ENCODE measurements at places on chromosomes 11 and 22.

- no peak for DNase-seq
Measured at GRCh38 chr22:35037089-35037488, 28.9 kb upstream of the ISX start.

GRCh38 chr11:58958500-58958899 is 19.2 kb downstream of the GLYATL1 start:
- no peak for DNase-seq

GRCh38 chr11:28482666-28483065 is 374.5 kb downstream of the METTL15 start:
- DNase-seq: no peak

- DNase-seq: no peak
Measured at GRCh38 chr22:43627485-43628213, 184.5 kb downstream of the EFCAB6 start.

- DNase-seq: no peak
Measured at GRCh38 chr11:122803716-122804115, 34.6 kb upstream of the CRTAM start.

DNA sequence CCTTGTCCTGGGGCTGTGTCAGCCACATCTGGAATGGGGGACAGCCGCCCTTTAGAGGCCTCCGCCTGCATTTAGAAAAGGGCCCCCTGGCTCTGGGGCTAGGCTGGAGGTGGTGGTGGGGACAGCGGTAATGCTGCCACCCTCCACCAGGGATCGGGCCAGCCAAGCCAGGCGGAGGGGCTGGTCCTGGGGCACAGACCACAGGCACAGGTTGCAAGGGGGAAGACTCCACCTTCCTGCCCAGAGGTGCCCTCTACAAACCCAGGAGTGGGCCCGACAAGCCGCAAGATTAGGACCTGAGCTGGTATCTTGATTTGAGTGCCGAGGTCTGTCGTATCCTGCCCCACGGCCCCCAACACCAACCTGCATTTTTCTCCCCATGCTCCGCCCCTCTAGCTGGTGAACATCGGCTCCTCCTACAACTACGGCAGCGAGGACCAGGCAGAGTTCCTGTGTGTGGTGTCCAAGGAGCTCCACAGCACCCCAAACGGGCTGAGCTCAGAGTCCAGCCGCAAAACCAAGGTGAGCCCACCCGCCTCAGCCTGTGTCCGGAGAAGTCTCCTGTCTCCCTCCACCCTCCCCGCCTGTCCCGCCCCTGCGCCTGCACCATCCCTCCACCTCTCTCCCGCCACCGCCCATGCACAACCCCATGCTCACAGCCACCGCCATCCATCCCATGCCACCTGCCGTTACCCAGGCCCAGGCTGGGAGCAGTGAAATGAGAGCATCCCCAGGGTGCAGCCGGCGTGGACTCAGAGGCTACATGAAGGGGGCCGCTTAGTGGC is 7.6 kb downstream of the KCTD17 start:
- DNase-seq: no peak

- no peak for DNase-seq
Measured at GRCh38 chr11:104134745-104135144, 29.2 kb downstream of the PDGFD start.

DNA sequence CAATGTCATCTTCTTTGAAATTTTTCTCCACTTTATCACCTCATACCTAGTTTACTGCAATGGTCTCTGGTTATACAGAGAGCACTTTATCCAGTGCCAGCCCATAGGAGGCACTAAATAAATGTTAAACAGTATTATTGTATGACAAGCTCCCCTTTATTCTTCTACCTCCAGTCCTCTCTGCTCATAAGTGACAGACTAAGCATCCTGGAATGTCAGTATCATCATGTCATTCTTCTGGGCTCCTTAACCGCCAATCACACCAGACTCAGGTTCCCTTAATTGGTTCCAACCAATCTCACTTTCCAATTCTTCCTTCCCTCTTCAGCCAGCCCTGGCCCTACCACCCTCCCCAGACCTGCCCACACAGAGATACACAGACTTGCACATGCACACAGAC is 93.1 kb downstream of the RPL27A start:
- DNase-seq: no peak

GRCh38 chr22:43923631-43924464 is at the start of gene PNPLA3:
Gene PNPLA3, plus strand, starts transcription at chr22:43923805. Its CDS starts 107 bp downstream, at chr22:43923912.
- DNase-seq: peak; percentile 70

GRCh38 chr22:39471381-39472141 is 14.7 kb downstream of the MGAT3 start:
- no peak for DNase-seq

DNA sequence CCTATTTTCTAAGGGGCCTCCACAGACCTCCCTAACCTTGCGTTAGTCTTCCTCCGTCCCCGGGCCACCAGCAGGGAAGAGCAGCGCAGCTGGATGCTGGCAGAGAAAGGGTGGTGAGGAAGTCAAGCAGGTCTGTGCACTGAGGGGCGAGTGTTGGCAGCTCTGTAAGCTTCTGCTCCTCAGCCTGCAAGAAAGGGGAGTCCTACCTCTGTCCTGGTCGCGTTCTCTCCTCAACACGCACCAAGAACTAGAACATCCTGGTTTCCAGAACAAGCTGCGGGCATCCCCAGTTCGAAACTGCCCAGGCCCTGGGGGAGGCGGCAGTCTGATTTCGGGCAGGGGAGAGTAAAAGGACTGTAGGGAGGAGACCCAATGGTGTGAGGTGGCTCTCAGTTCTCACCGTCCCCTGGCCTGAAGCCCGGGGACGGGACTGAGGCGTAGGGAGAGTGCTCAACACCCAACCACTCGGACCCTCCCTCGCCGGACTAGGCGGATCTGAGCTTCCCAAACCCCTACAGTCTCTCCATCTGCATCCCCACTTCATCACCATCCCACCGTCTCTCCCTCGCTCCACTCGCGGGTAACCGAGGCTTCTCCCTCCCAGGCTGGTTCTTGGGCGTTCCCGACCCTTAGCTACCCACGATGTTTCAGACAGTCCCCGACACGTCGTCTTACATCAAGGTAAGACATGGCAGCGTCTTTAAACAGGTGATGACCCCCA is 7.7 kb upstream of the FLI1 start:
- no peak for DNase-seq

- DNase-seq: no peak
Measured at GRCh38 chr11:93494357-93494756, 48.8 kb downstream of the SMCO4 start.

DNA sequence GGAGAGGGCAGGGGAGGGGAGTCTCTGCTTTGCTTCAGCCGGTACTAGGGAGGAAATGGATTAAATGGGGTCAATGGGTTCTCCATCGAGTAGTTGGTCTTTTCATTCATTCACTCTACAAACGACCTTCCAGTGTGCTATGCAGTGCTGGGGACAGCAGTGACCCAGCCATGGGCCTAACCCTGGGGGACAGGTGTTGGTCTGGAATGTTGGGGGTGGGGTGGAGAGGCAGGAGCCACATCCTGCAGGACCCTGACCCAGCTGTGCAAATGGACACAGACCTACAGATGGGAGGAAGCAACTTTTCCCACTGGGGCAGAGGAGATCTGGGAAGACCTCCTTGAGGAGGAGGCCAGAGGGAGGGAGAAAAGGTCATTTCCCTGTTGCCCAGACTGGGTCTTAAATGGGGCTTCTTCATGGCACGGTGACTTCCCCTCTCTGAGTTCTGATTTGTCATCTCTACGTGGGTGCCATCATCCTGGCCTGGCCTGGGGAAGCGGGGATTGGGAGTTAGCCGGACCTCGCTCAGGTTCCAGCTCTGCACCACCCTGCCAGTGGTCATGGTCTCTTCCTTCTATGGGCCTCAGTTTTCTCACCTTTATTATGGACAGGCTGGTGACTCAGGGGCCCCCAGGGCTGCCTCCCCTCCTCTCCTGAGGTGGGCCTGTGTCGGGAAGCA is 2.0 kb downstream of the CYTH4 start:
- DNase-seq: no peak

DNA sequence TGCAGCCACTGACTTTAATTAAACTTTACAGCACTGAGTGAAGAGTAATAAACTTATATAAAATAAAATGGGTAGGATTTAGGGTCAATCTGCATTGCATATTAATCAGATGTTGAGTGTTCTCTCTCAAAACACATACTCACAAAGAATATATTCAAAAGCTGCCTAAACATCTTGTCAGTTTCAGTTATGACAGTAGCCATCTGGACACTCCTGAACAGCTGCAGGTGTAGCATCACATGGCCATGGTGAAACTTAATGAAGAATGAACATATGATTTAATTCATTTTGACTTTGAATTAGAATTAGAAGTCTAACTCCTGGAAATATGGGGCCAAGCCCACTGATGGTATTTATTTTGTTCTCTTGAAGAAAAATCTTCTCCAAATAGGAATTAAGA is 684.3 kb upstream of the RAG2 start:
- no peak for DNase-seq

GRCh38 chr11:1361882-1362281 is 27.9 kb upstream of the BRSK2 start:
- no peak for DNase-seq

GRCh38 chr22:22939588-22940368 is 52.2 kb downstream of the IGLL5 start:
- DNase-seq: no peak

DNA sequence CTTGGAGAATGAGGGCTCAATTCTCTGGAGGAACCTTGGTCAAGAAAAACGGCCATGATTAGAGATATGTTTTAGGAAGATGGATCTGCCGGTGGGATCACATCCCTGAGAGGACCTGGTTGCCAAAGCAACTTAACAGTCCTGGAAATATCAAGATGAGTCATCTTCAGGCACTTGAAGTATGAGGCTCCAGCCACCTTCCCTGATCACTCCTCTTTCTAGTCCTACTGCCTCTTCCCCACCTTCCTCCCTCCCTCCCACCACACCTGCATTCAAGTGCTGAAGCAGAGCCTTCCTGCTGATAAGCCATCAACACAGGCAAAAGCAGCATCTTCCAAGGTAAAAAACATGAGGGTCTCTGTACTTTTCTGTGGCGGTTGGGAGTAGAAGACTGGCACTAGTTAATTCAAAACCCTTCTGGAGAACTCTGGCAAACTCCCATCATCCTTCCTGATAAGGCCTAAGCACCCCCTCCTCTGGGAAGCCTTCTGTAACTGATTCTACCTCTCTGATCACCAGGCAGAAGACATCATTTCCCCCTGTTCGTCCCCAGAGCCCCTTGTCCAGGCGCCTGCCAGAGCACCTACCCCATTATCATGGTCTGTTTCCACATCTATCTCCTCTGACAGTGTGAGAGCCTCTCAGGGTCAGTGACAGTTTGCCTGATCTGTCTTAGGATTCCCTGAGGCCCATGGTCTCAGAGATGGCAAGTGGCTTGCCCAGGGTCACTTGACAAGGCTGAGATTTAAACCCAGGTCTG is 79.8 kb downstream of the CLPB start:
- no peak for DNase-seq

GRCh38 chr11:90512846-90513245 is 290.0 kb upstream of the CHORDC1 start:
- DNase-seq: no peak

DNA sequence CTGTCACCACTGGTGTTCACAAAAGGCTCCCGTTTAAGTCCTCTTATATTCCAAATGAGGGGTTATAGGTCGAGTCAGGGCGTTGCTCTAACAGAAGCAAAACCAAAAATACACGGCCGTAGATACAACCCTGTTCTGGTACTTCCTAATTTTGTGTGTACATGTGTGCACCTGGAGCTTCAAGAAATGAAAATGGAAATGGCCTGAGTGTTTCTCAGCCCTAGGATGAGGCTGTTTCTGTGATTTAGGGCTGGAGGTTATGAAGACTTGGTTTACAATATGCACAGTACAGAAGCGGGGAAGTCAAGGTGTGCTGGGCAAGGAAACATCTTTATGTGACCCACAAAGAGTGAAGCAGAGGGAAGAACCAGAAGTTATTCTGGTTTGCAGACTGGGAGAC is 110.4 kb upstream of the OR4B1 start:
- no peak for DNase-seq

- DNase-seq: no peak
Measured at GRCh38 chr22:46033256-46034200, 56.6 kb upstream of the WNT7B start.

DNA sequence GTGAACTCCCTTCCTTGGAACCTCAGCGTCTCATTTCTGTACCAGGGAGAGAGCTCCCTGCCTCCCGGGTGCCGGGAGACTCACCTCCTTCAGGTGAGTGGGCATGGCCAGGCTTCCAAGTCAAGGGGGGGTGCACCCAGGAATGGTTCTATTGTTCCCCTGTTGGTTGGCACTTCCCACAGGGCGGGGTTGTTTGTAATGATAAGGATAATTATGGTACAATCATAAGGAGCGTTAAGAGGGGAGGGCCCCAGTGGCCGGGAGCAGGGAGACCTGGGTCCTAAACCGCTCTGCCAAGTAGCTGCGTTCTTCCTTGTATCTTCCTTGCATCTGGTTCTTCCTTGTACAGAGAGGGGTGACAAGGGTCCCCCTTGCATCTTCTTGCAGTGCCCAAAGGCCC is 79.1 kb downstream of the LRRC32 start:
- DNase-seq: no peak

DNA sequence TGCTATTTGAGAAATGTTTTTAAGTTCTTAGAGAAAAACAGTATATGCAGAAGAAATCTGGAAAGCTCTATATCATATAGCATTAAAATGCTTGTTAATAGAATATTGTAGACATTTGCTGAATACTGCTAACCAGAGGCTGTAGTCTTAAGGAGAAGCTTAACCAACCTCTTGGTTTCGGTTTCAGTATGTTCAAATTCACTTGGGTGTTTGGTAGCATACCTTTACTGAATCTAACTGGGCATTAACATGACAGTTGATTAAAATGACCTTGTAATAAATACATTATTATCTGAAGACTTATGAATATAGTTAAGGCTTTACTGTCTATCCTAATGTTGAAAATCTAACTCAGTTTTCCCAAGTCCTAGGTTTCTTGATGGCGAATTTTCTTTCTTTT is 5.4 kb downstream of the PCF11 start:
- DNase-seq: no peak

GRCh38 chr11:124754309-124754708 is 2.3 kb upstream of the VSIG2 start:
- no peak for DNase-seq

DNA sequence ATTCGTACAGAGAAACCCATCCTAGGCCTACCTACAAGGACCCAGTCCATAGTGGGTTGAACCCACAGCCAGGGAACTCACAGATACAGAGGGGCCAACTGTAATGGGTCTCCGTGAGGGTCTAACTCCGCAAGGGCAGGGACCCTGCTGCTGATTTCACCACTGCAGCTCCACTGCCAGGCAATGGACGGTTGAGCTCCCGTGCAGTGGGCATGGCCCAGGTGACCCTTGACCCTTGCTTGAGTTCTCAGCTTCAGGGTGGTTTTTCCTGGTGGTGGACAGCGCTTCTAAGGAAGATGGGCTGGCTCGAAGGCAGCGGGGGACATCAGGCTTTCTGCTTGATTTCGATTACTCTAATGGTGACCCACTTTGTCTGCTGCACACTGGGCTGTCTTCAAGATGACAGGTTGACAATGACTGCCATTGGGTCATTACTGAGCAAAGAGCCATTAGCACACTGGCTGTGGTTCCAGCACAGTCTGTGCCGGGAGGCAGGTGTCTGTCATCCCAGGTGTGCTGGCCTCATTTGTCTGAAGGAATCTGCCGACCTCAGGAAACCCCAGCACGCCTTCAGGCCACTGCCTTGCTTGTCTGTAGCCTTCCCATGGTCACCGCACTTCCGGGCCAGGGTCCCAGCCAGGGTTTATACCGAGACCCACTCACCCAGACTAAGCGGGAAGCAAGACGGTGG is 3.7 kb upstream of the GAL start:
- no peak for DNase-seq

- DNase-seq: peak; percentile 64
Measured at GRCh38 chr11:59283825-59284772, 71.4 kb upstream of the MPEG1 start.

- DNase-seq: no peak
Measured at GRCh38 chr11:56917708-56918400, 70.9 kb upstream of the OR5AK2 start.

- DNase-seq: no peak
Measured at GRCh38 chr11:73235236-73235786, 17.2 kb downstream of the P2RY2 start.
